ENCODE measurements at places on chromosomes 4 and X.

DNA sequence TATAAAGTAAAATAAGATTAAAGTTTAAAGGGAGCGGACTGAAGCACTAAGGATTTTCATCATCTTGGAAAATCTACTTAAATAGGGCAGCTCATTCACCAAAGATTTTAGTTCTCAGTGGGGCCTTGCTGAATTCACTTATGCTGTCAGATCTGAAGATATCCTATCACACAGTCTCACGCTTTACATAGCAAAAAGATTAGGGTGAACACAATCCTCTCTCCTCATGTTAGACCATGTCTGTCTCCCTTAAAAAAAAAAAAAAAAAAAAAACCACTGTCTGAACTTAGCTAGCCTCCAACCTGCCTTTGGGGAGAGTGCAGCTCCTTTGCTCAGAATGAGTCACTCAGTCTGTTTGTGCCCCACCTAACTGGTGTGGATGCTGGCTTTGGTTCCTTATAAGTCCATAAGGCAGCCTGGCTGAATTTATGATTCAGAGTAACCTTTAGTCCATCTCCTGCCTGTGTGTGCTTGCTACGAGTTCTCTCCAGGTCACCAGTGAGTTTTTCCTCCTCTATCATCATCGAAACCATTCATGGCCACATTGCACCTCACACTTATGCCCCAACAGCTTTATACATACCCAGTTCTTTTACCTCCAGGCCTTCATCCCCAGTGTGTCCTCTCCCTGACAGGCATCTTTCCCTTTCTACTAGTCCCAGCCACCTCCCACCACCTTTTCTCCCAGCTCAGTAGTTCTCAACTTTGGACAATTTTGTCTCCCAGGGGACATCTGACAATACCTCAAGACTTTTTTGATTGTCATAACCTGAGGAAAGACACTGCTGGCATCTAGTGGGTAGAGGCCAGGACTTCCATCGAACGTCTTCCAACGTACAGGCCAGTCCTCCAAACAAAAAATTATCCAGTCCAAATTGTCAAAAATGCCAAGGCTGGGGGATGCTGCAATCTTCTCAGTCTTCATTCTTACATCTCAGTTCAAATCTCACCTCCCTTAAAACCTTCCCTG lies 220.7 kb upstream of the EMCN start:
- DNase-seq = peak; percentile 78

GRCh38 chrX:10011991-10012390 lies 44.8 kb downstream of the CLDN34 start:
- DNase-seq = no peak

DNA sequence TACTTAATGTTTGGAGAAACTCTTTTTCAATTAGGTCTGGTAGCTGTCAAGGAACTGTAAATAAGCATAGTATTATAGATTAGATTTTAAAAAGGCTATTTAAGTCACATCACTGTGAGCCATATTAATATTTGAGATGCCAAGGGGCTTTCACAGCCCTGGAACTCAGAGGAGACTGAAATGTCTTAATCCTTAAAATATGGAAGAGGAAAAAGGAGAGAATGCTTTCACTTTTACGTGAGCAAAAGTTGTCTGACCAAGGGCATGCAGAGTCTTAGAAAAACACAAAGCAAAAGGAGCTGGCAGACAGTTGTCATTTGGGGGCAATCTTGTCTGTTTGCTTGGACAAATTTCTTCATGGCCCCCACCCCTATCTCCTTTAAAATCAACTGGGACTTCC lies 253.2 kb upstream of the IGFBP7 start:
- no peak for DNase-seq

- DNase-seq = no peak
Measured at GRCh38 chrX:33198561-33199279, 12.6 kb downstream of the DMD start.

- DNase-seq = peak; percentile 87
Measured at GRCh38 chrX:56813318-56813837, 84.3 kb downstream of the NBDY start.

GRCh38 chr4:110989125-110989524 lies 366.2 kb upstream of the PITX2 start:
- no peak for DNase-seq

DNA sequence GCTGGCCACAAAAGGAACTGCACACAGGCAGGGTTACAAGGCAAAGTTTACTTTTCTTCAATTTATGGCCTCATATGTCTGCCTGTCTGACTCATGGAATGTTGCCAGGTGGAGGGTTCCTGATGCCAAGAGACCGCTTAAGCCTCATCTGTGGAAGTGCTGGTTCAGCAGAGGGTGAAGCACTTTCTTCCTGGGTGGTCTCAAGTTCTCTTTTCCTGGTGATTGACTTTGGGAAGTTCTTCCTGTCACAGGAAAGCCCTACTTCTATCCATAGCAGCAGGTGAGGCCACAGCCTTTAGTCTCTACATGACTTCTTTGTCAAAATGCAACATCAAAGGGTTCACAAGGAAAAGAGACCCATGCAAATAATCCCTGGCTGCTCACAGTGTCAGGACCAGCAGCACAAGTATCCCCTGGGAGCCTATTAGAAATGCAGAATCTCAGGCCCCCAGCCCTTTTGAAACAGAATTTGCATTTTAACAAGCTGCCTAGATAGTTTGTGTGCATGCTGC lies 81.4 kb upstream of the IGFBP7 start:
- DNase-seq = no peak
